ENCODE measurements at places on chromosomes 7 and 10.

DNA sequence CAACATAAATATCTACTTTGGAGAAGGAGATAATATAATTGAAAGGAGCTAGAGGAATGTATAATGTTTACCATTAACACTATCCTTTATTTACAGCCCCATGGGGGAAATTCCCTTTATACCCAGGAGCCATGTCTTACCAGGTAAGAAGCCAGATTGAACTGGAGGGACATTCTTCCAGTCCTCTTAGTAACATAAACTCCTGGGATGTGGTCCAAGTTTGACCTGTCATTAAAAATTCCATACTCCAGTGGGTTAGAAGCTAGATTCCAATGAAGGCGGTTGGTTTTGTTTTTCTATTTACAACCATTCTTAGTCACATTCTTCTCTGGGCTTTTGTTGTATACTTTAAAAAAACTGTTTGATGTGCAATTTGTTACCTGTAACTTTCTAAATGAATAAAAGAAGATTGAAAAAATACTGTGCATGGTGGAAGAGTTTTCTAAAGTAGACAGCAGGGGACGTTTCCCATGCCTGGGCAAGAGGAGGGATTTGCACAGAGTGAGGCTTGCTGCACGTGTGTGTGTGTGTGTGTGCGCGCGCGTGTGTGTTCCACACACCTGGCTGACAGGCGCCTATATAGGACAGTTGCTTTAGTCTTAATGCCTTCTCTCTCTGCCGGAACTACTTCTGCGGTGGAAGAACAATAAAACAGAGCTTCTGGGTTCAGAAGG lies 2.0 kb downstream of the PLCE1 start:
- DNase-seq = peak; percentile 45

DNA sequence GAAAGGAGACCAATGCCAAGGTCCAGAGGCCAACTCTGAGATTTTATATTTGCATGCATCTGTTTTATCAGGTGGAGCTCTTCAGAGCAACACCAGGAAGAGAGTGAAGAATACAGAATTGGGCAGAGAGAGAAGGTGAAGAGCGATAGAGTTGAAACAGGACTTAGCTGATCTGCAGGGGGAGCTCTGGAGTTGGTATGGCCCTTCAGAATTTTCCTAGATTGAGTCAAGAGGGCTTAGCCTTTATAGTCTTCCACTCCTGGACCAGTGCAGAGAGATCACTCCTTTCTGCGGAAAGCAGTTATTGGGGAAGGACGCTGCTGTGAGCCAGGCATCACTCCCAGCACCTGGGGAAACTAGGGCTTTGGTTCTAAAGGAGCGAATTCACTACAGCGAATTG lies 105.0 kb upstream of the DGKB start:
- DNase-seq = no peak

DNA sequence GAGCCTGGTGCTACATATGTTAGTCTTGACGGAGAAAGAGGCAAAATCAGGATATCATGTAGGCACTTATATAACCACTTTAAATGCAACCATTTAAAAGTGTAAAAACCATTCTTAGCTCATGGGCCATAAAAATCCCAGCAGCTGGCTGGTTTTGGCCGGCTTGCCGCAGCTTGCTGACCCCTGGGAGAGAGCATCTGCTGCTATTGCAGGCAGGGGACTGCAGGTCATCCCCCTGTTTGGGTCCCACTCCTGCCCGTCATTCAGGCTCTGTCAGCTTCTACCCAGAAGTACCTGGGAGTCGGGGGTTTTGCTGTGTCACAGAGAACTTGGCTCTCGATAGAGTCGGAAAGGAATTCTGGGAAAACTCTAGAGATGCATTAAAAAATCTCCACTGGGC lies 187.4 kb downstream of the CUX1 start:
- DNase-seq = no peak

GRCh38 chr7:106127984-106128780 lies 16.1 kb upstream of the SYPL1 start:
- no peak for DNase-seq

- DNase-seq = no peak
Observed at GRCh38 chr7:70720191-70720873, 411.6 kb upstream of the GALNT17 start.

- peak; percentile 55 for DNase-seq
Observed at GRCh38 chr7:137670222-137671064, 176.3 kb downstream of the DGKI start.

DNA sequence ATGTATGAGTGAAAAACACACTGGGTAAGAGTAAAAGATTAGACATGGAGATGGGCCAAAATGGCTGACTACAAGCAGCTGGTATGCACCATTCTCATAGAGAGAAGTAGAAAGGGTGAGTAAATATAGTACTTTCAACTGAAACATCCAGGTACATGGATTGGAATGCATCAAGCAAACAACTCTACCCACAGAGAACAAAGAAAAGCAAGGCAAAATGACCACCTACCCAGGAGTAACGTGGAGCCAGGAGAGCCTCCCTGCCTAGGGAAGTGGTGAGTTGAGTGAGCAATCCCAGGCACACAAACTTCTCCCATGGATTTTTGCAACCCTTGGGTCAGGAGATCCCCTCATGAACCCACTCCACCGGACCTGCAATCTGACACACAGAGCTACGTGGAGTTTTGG lies 212.8 kb downstream of the PTN start:
- no peak for DNase-seq

- peak; percentile 81 for DNase-seq
Observed at GRCh38 chr10:30434273-30435072, 489 bp downstream of the MAP3K8 start.

DNA sequence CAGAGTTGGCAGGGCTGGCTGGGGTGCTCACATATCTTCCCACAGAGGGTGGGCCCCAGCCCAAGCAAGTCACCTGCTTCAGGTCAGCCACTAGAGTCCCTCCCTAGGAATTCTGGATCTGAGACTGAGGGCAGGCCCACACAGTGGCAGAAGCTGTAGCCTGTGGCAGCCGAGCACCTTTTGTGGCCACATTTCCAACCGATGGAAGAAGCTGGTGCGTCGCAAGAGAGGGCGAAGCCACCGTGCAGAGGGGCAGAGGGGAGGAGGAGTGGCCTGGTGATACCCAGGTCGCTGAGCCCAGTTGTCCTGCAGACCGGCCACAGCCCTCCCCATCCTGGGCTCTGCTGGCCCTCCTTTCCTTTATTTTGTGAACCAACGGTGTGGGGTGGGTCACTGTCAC lies 5.3 kb downstream of the POLM start:
- DNase-seq = no peak

- DNase-seq = peak; percentile 41
Observed at GRCh38 chr7:99036546-99037111, 107.3 kb downstream of the SMURF1 start.

GRCh38 chr10:99854860-99855259 lies 72.4 kb downstream of the ABCC2 start:
- DNase-seq = peak; percentile 45

- no peak for DNase-seq
Observed at GRCh38 chr7:33195264-33195663, 65.9 kb downstream of the BBS9 start.

DNA sequence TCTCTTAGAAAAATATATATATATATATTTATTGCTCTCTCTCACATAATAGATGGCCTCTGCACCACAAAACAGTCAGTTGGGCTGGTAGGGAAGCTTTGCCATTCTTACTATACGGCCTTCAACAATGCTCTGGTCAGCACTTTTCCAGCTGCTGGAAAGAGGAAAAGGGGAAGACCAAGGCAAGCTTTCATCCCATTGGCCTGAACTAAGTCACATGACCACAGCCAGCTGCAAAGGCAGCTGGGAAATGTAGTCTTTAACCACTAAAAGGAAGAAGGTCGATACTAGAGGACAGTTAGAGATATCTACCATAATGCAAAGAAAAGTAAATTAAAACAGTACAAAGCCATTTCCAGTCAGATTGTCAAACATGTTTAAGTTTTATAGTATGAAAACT lies 58.4 kb upstream of the MACROH2A2 start:
- DNase-seq = peak; percentile 61

GRCh38 chr10:44065788-44066526 lies 318.9 kb downstream of the CXCL12 start:
- no peak for DNase-seq

- no peak for DNase-seq
Observed at GRCh38 chr7:138663725-138664710, 37.1 kb downstream of the SVOPL start.
